SK-N-DZ (cell line): ENCODE measurements at places on chromosomes 5 and 9.

GRCh38 chr9:111926421-111926875 lies 29.8 kb downstream of the UGCG start:
- DNase-seq = no peak

DNA sequence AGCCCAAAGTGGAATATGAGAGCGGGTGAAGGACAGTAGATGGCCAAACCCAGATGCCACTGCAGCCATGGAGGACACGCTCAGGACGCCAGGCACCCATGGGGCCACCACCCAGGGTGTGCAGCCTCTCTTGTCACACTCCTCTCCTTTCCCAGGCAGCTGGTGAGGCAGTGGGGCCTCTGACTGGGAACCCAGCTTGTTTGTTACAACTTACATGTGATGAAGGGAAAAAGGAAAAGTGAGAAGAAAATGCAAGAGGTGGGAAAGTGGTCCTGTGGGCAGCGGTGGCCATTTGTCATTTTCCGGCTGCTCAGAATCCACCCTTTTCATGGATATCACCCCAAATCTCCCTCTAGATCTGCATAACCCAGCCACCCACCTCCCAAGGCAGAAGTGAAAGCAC lies 62.7 kb upstream of the UNC5A start:
- DNase-seq = no peak

- DNase-seq = peak; percentile 3
Observed at GRCh38 chr5:130397132-130397531, 492.9 kb downstream of the CHSY3 start.

GRCh38 chr5:35679357-35679756 lies 61.7 kb downstream of the SPEF2 start:
- no peak for DNase-seq

DNA sequence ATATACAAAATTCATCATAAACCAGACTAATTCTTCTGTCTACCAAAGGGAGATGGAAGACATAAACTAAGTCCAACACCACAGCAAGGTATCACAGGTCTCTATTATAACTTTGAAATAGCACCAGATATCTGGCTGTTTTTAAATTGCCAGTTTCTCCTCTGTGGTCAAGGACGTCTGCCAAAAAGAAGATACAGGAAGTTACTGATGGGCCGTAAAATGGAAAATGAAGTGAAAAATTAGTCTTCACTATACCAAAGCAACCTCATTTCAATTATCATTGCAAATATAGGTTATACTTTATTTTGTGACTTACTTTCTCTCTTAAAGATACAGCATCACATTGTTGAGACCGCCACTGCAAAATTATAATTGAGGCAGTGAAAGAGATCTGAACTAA lies 225.5 kb downstream of the NDUFS4 start:
- DNase-seq = no peak

- DNase-seq = no peak
Observed at GRCh38 chr5:150142959-150143349, 12.7 kb downstream of the PDGFRB start.

GRCh38 chr5:67334373-67334772 lies 137.8 kb upstream of the CD180 start:
- DNase-seq = no peak

DNA sequence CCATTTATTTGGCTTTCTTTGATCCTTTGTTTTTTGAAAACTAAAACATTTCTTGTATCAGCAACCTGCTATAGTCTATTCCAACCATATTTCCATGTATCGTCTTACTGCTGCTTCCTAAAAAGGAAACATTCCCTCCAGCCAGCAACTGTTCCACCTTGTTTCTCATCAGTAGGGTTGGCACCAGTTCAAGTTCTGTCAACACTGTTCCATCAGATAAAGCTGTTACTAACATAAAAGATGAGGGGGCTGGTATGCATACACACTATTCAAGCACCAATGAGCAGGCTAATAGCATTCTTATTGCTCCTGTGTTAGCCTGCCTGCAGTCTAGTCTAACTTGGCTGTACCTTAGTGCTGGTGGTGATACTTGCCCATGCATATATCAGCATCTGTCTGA lies 178.3 kb downstream of the CWC27 start:
- DNase-seq = peak; percentile 77

DNA sequence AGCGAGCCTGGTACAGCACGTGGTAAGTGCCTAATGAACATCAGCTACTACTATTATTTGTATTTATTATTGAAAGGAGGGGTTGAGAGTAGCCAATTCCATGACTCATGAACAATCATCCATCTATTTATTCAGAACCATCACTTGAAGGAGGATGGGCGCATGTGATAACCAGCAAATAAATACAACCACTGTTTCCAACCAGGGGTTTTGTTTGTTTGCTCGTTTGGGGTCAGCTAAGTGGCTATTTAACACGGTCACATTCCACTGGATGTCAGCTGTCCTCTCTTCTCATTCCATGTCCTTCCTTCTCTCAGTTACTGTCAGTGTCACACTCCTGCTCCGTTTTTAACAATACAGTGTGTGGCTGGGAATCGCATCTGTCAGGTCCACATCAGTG lies 8.6 kb downstream of the RAPGEF1 start:
- no peak for DNase-seq

DNA sequence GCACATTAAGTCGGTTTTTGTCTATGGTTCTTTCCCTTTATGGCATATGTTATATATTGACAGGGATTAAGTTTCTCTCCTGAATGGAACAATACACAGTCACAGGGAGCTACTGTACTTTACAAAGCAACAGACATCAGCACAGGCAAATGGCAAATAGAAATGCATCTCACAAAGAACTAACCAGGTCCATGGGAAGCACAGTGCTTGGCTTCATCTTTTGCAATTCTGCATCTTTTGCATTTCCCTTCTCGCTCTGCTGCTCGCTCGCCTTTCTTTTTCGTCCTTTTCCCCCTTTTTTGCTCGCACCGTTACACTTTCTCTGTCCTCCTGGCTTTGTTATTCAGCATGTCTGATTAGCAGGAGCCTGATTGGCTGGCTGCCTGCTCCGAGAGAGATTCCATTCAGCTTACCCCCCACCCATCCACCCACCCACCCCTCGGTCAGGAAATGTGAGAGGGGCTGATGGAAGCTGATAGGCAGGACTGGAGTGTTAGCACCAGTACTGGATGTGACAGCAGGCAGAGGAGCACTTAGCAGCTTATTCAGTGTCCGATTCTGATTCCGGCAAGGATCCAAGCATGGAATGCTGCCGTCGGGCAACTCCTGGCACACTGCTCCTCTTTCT lies at the start of gene ADAMTSL1:
Gene ADAMTSL1, plus strand, starts transcription at position 502 of the 628 bp plus-strand sequence. Its CDS starts 80 bp downstream, at position 582.
- DNase-seq = peak; percentile 74

DNA sequence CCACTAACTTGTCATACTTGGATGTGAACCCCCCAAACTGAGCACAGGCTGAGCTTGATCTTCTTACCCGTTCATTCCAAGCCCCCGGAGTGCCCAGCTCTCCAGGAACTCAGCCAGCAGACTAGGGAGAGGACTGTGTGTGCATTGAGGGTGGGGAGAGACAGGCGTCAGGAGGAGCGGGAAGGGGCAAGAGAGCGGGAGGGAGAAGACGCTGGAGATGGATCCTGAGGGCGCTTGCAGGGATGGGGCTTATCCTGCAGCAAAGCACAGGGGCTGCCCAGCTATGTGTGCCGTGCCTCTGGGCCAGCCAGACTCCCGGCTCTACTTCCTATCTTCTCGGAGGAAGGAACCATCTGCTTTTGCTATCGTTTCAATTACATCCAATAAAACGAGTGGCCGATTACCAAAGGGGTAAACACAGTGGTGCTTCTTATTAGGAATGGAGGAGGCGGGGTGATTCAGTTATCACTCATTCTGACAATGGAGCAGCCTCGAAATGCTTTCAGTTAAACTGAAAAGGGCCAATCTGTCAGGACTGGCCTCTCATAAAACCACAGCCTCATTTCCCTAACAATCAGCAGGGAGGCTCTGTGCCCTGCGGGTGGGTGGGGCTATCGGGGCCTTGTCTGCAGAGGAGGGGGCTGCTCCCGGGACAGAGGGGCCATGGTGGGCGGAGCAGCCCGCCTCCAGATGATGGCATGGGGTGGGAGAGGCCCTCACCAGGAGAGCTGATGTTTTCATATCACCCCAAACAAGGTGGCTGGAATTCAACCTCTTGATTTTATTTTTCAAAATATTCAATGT lies 168.2 kb downstream of the DAB2IP start:
- peak; percentile 51 for DNase-seq

DNA sequence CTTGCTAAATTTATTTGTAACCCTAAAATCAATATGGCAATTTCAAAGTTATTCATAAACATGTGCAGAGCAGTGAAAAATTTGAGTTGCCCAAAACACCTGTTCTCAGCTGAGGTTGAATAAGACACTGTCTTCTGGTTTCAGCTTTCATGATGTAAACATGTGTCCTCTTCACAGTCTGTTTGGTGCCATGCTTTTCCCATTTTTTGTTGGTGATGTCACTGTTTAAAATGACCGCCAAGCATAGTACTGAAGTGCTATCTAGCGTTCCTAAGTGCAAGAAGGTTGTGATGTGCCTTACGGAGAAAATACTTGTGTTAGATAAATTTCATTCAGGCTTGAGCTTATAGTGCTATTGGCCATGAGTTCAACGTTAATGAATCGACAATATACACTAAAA lies 580.8 kb downstream of the ACTL7B start:
- DNase-seq = no peak

- DNase-seq = no peak
Observed at GRCh38 chr5:169052207-169052606, 248.7 kb downstream of the SLIT3 start.
